ENCODE measurements at places on chromosomes 5 and 9.

GRCh38 chr9:87874304-87874623 is 8.4 kb upstream of the SPATA31E1 start:
- no peak for DNase-seq

GRCh38 chr5:2888520-2889060 is 137.1 kb upstream of the IRX2 start:
- no peak for DNase-seq

- no peak for DNase-seq
Measured at GRCh38 chr5:56085193-56085592, 90.4 kb upstream of the IL6ST start.

DNA sequence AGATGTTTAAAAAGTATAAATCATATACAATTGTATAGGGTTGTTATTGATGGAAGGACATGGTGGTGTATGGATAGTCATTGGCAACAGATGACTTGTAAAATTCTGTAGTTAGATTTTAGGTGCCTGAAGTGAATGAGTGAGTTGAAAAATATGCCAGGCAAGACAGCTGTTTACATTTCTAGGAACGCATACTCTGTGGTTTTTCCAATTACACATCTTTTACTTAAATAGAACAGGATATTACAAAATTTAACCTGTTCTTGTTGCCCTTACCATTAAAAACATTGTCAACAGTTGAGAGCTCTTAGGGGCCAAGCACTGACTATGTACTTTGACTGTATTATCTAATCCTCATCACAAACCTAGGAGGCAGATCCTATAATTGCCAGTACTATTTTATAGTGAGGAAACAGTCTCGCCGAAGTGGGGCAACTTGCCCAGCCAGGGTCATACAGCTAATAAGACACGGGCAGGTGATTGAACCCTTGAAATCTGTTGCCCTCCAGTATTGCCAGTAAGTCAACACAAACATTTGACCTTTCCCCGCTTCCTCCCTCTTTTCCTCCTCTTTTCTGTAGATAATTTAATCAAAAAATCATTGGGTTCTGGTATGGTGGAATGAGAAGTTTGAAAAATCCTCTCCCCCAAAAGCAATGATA is 88.6 kb downstream of the MACROH2A1 start:
- no peak for DNase-seq

DNA sequence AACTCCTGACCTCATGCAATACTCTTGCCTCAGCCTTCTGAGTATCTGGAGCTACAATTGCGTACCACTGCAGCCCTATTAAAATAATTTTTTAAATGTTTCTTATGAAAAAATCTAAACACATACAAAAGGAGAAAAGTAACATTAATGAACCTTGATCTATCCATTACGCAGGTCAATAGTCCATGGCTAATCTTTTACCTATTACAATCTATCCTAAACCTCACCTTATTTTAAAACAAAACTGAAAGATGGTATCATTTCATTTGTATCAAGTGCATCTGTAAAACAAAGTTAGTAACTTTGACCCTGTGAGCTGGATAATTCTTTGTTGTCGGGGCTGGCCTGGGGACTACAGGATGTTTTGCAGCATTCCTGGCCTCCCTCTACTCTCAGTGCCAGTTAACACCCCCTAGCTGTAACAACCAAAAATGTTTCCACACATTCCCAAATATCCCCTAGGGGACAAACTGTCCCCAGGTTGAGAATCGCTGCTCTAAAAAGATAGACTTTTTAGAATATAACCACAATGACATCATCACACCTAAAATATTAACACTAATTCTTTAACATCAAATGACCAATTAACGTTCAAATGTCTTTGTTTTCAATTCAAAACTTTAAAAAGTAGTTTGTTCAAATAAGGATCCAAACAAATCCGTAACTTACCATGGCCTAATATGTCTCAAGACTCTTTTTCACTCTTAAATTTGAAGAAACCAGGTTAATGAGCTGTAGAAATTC is 54.8 kb downstream of the RNF38 start:
- DNase-seq: no peak

DNA sequence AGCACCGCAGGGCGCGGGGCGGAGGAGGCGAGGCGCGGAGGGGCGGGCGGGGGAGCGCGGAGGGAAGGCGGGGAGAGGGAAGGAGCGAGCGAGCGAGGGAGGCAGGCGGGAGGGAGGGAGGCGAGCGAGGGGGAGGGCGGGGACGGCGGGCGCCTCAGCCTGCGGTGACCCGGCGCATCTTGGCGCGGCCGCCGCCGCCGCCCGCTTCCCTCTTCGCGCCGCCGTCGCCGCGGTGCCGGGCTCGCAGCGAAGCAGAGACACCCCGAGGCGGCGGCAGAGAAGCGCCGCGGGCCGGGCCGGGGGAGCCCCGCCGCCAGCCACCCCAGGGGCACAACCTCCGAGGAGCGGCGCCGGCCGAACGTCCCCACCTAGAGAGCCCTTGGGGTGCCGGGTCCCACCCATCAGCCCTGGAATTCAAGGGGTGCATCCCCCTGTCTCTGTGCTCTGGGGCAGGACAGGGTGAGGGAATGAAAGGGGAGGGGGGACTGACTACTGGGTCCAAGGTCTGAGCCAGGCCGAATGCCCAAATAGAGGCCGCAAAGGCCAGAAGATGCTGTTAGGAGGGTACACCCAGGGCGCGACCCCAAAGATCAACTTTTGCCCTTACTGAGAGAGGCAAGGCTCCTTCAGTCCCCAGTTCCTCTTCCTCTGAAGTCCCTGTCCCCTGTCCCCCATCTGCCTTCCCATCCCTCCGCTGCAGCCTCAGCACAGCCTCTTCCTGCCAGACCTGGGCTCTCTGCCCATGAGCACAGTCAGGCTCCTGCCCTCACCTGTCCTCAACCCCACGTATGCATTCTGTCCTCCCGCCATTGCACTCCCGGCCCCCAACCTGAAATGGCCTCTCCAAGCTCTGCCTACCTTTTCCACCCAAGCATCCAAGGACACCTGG is at the start of gene ADAMTS2:
Gene ADAMTS2, minus strand, starts transcription at position 29 of the 889 bp plus-strand sequence. CDS start 133 bp downstream, outside the sequence.
- DNase-seq: no peak

GRCh38 chr9:90251316-90251715 is 391.3 kb downstream of the DIRAS2 start:
- no peak for DNase-seq

- DNase-seq: no peak
Measured at GRCh38 chr9:94981723-94982090, 255.2 kb downstream of the AOPEP start.

DNA sequence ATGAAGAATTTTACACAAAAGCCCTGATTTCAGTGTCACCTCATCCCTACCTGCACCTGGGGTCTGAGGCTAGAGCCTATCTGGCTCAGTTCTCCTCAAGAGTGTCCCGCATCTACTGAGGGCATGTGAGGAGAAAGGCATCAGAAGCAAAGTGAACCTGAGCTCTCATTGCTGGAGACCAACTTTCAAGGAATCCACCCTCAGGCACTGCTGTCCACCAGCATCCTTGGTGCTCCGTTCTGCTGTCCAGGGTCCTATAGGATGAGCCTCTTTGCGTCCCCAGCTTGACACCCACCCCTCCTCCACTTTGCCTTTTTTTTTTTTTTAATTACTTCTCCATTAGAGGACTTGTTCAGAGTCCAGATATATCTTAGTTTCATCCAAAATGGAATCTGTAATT is 49.5 kb downstream of the CAMSAP1 start:
- DNase-seq: no peak

DNA sequence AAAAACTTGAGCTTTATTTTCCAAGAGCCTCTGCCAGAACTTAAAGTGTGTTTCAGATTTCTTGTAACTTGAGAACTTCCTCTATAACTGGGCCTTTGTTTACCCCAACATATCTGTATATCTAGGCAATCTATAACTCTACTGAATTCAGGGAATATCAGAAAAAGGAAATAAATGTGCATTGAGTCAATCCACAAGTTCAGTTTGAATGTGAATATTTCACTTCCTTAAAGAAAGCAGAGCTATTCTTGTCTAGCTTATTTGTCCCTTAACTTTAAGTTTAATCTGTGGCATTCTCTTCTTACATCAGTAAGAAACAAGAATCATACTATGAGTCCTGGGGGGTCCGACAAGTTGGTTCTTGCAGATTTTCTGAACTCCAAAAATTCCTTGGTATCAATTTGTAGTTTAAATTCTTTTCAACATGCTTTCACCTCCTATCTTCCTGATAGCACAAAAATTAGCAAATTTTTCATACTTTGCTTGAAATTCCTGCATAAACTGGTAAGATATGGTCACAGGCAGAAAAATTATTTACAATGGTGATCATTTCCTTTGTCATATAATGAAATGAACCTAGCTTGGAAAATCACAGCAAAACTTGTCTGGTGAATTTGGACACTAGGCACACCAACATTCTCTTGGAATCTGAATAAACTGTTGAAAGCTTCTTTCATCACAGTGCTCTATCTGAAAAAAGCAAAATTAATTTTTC is 19.8 kb upstream of the ITGA1 start:
- DNase-seq: no peak

DNA sequence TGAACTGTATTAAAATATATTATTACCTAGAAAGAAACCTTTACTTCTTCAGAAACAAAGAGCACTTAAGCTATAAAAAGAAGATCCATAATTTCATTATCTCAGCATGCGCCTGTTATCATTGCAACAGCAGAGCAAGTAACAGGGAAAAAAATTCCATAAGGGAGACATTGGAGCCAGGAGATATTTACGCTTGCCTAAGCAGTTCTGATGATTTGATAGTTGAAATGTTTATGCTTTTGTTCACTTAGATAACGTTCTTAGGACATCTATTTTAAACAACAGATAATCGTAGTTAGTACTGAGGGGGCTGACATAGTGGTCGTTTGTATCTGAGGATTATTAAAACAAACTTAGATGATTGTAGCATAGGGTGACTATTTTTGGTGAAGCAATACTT is 252.5 kb downstream of the NNT start:
- no peak for DNase-seq

DNA sequence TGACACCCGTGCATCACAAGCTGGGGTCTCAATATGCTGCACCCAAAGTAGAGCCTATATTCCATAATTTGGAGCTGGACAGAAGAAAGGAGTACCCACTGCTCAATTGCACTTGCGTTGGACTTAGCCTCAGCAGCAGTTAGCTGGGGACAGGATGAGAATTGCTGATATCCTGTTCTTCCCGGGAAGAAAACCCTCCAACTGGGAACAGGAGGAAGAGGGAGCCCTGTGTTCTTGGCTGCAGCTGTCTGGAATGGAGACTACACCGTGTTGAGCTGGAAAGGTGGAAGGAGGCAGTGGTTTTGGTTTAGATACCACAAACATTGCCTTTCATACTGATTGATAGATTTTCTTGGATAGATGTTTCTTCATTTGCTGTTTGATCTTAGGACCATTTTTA is 24.6 kb downstream of the CNTLN start:
- DNase-seq: no peak

- DNase-seq: peak; percentile 39
Measured at GRCh38 chr5:91383956-91384300, 811 bp upstream of the ARRDC3 start.

DNA sequence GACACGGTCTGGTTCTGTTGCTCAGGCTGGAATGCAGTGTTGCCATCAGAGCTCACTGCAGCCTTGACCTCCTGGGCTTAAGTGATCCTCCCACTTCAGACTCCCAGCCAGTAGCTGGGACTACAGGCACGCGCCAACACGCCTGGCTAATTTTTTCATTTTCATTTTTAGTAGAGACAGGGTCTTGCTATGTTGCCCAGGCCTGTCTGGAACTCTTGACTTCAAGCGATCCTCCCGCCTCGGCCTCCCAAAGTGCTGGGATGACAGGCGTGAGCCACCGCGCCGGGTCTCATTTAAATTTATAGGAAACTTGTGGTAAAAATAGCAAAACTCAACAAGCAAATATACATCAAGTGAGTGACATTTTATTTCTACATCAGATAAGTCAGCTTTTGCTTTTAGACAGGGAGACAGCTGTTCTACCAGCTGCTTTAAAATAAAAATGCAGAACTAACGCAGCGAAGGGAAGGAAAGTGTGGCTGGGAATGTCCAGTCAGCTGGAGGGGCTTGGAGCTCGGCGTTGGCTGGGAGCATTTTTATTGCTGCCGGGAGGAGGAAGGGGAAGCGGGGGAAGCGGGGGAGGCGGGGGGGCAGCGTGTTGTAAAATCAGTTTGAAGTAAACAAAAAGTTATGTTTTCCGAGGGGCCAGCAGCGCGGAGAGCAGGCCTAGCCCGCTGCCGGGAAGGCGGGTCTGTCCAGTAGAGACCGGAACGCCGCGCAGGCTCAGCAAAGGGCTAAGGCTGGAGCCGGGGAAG is 707 bp upstream of the ZFYVE16 start:
- no peak for DNase-seq

DNA sequence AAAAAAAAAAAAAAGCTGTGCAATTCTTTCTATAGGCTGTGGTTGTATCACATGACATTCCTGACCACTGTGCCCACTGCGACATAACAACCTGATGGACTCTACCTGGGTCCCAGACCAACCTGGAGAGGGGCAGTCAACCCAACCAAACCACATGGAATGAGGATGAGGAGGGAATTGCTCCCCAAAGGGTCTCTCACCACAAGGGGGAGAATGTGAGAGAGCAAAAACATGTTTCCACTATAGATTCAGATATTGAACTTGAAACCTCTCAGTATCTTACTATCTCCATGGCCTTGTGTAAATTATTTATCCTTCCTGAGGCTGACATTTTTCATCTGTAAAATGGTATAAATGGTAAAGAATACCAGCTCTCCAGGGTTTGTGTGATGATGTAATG is 66.9 kb upstream of the SV2C start:
- DNase-seq: no peak

GRCh38 chr9:26954050-26954508 is 2.1 kb upstream of the IFT74 start:
- peak; percentile 41 for DNase-seq

DNA sequence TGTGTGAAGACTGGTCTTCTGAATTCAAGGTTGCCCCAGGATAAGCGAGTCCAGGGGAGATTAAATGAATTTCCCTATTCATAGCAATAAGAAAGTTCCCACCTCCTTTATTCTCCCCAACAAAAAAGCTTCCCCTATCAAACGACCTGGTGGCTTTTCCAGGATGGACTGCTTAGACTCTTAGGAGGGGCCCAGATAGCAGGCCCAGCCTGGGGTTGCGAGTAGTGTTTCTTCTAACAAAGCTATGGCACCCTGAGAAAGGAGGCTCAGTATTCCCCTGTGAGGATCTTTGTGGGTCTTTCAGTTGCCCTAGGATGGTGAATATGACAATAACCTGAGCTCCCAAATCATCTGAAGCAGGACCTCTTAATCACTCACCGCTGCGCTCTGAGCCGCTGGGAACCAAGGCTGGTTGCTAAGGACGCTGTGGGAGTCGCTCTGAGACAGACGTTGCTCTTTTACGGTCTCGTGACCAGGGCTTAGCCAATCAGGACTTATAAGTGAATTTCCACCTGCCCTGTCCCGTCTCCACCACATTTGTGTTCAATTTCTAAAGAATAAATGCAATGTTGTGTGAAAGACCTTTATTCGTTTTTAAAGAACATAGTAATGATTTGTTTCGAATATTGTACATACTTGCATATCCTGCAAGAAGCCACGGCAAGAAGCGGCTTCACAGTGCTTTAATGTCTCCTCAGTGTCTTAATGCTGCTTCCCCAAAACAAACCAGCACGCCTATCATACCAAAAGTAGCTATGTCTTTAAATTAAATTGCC is at the start of gene TMEM232:
Gene TMEM232, minus strand, starts transcription at position 423 of the 776 bp plus-strand sequence. CDS start 59,319 bp downstream, outside the sequence.
- peak; percentile 83 for DNase-seq

- no peak for DNase-seq
Measured at GRCh38 chr5:97838214-97838613, 655.2 kb upstream of the RIOK2 start.

- DNase-seq: no peak
Measured at GRCh38 chr5:98103807-98104206, 669.7 kb upstream of the RGMB start.
